ENCODE measurements at places on chromosomes 4 and X. TPM values are rescaled to one million over a fixed set of nuclear protein-coding genes. Genes with fewer than 3 reads are reported as not detected.

Gene PDE6B
- 3.2 TPM for polyA plus RNA-seq

Gene XPNPEP2
- not detected for polyA plus RNA-seq

Gene AIFM1
- polyA plus RNA-seq, result 24.3 TPM

Gene PDCL2
- not detected for polyA plus RNA-seq

Gene SPANXB1
- not detected for polyA plus RNA-seq

Gene MAGEB2
- polyA plus RNA-seq, result not detected

Gene PRMT9
- polyA plus RNA-seq, result 19.3 TPM

Gene RXFP1
- polyA plus RNA-seq, result 0.12 TPM
